AG09319 (cell line): ENCODE measurements at places on chromosomes 1 and 21.
A peak's percentile ranks its signal among the peaks of the same experiment; 100 is the strongest.

DNA sequence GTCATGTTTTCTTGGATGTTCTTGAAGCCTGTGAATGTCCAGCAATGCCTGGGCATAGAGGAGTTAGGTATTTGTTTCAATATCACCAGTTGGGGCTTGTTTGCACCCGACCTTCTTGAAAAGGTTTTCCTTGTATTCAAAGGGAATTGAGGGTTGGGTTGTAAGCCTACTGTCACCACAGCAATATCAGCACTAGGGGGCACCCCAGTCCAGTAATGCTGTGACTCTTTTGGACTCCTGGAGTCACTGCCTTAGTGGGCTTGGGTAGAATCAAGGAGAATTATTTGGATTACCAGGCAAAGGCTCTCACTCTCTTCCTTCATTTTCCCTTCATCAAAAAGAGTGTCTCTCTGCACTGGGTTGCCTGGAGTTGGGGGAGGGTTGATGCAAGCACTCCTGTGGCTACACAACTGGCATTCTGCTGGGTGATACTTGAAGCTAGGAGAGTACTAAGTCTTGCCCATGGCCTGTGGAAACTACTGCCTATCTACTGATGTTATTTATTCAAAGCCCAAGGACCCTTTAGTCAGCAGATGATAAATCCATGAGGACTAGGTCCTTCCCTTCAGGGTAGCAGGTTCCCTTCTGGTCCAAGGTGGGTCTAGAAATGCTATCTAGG, 34.5 kb downstream of the OR10R2 start:
- no peak for DNase-seq

- no peak for DNase-seq
Measured at GRCh38 chr1:152398812-152399698, 15.0 kb downstream of the CRNN start.

- no peak for DNase-seq
Measured at GRCh38 chr1:46686255-46686654, 14.6 kb downstream of the TEX38 start.

- DNase-seq, result no peak
Measured at GRCh38 chr1:42768172-42768571, 1.1 kb downstream of the C1orf50 start.

GRCh38 chr1:69919129-69919921, 286.1 kb downstream of the LRRC40 start:
- no peak for DNase-seq

DNA sequence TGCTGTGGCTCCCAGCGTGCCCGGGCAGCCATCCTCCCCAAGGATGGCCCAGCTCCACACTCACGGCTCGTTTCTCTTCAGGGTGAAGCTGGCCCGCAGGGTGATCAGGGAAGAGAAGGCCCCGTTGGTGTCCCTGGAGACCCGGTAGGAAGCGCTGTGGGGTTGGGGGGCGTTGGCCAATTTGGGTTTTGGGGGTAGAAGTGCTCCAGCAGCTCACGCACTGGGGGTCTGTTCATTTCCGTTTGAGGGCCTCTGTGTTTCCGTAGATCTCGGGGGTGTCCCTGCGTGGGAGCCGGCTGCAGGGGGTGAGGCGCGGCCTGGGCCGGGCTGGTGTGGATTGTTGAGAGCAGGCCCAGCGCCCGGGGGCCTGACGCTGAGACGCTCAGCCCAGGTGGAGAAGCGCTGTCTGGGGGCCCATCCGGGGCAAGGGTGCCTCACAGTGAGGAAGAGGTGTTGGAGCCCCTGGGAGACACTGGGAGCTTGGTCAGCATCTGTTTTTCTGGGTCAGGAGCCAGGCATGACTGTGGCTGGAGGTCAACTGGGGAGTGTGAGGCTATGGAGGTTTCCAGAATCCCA, 12.6 kb downstream of the COL6A1 start:
- DNase-seq, result no peak

DNA sequence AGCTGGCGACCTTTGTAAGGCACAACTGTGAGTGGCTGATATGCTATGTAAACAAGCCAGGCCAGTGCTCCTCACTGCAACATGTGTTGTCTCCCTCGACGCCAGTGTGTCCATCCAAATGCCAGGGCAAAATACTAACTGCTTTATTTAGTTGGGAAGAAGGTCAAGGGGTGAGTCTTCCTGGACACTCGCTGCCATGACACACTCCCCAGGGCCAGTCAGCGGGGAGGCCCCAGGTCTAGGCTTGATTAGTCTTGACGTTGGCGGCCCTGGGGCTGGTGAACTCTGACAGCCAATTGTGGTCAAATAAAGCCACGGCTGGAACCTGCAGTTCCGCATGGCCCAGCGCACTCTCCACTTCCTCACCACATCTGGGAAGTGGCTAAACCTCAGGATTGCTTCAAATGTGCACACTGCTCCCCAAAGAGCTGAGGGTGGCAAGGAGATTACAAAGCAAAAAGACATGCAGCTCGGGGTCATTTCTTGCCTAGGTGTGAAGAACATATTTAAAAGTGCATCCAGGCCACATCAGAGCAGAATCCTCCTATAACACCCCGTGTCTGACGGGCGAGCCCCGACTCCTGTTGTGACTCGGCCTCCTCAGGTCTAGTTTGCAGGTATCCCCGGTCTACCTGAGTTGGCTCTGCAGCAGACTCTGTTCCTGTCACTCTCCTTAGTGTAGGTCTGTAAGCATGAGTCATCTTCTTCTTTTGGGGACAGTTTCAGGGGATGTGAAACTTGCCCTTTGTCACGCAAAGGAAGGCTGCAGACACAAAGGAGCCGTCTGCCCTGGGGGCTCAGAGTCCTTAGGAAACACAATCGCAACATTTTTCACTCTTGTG, 183.5 kb downstream of the RUNX1 start:
- no peak for DNase-seq

GRCh38 chr1:217620814-217621213, 10.1 kb downstream of the GPATCH2 start:
- DNase-seq, result no peak

DNA sequence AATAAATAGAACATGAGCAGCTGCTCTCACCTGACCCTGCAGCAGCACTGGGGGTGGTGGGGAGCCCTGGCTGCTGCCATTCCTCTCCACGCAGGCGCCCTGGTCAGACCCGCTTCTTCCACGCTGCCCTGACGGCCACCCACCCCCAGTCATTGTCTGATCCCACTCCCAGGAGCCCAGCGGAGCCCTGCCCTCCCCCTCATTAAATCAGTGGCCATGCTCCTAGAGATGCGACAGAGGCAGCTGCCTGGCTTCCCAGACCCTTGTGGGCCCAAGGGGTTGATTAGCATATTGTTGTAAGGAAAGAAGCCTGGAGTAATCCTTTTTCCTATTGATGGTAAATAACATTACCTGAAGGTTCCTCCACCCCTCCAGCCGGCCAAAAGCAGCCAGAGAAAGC, 301.5 kb downstream of the RRAGC start:
- no peak for DNase-seq

DNA sequence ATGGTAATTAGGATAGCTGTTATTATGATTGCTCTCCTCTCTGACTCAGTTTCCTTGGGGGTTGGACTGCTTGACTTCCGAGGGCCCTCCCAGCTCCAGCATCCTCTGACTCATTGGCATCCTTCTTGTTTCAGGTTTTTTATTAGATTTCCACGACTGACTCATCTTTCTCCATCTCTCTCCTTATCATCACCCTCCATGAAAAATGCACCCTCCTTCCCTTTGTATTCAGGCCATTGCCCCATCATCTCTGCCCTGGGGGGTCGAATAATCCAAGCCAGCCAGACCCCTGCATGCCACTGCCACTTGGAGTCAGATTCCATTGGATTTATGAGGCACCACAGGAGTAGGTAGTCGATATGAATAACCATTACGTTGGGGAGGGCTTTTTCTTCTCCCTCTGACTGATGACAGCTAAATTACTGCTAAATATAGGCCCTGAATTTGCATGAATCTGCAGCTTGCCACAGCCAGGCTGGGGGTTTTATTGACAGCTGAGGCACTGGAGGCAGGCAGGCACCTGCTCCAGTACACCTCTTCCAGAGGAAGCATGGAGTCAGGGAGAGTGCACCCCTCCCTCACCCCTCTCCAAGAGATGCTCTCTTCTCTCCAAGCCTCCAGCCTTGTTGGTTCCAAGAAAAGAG, 91.7 kb downstream of the C1orf94 start:
- DNase-seq, result peak; percentile 8

DNA sequence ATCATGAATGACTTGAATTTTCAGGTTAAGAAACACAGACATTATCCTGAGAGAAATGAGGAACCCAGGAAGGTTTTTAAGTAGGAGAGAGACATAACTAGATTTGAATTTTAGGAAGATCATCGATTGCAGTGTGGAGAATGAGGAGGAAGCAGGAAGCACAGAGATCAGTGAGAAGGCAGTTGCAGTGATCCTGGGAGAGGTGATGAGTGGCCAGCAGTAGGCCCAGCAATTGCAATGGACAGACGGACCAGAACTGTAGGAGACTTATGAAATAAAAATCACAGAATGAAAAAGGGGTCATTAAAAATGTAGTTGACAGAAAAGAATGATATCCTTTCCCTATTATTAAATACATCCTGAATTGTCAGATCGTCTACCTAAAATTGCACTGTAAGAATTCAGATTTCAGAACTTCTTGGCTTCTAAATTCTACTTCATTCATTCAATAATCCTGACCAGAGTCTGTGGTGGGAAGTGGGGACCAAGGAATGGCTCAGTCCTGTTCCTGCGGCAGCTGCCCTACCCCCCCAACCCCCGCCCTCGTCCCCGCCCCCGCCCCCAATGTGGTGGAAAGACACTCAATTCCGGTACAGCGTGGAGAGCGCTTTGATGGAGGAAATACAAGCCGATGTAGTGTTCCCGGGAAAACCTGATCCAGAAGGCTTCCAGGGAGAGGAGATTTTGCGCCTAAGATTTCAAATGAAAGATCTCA, 35.1 kb downstream of the SLC2A1 start:
- no peak for DNase-seq

- DNase-seq, result no peak
Measured at GRCh38 chr1:183148599-183148998, 37.5 kb upstream of the LAMC2 start.

DNA sequence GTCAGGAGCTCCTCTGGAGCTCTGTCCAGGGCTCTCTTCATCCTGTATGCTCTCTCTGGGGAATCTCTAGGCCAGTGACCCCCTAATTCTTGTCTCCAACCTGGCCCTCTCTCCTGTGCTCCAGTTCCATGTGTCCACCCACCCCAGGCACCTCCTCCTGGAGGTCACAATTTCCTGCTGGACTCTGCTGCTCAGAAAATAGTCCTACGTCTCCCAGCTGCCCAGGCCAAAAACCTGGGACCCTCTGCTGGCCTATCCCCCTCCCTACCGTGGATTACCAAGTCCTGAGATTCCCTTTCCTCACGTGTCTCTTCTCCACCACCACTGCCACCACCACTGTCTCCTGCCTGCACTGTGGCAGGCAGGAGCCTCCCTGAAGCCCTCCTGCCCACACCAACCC, 11.7 kb downstream of the NES start:
- DNase-seq, result no peak
